ENCODE measurements at places on chromosomes 1 and 21.
A peak's percentile ranks its signal among the peaks of the same experiment; 100 is the strongest.

DNA sequence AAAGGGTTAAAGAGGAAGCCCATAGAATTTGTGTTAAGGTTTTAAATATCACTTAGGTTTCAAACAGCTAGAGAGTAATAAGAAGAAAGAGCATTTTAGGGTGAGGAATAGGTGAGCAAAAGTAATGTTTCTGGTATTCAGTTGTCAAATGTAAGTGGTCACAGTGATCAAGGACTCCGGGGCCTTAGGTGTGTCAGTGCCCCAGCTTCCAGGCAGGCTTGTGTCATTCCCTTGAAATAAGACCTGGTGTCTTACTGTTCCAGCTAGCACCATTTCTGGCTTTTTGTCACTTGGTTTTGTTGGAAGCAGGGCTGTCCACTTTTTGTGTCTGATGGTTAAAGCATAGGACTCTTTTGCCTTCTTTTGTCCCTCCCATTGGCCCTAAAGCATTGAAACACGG lies 69.6 kb downstream of the DYRK1A start:
- no peak for DNase-seq

GRCh38 chr1:218414060-218414728 lies 69.1 kb downstream of the TGFB2 start:
- no peak for DNase-seq

DNA sequence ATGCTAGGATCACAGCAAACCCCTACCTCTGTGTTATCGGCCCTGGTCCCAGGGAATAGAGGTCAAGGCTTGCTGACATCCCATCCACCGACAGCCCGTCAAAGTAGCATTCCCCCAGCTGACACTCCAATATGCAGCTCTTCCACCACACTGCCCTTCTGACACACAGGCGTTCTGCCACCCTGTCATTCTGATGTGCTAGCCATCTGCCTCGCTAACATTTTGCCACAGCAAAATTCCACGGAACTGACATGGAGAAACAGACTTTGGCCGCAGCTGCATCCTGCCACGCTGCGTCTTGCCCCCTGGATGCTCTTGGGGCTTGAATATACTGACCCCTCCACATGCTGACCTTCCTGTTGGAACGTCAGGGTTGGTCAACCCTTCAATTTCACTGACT lies 163.2 kb upstream of the CSF3R start:
- no peak for DNase-seq

DNA sequence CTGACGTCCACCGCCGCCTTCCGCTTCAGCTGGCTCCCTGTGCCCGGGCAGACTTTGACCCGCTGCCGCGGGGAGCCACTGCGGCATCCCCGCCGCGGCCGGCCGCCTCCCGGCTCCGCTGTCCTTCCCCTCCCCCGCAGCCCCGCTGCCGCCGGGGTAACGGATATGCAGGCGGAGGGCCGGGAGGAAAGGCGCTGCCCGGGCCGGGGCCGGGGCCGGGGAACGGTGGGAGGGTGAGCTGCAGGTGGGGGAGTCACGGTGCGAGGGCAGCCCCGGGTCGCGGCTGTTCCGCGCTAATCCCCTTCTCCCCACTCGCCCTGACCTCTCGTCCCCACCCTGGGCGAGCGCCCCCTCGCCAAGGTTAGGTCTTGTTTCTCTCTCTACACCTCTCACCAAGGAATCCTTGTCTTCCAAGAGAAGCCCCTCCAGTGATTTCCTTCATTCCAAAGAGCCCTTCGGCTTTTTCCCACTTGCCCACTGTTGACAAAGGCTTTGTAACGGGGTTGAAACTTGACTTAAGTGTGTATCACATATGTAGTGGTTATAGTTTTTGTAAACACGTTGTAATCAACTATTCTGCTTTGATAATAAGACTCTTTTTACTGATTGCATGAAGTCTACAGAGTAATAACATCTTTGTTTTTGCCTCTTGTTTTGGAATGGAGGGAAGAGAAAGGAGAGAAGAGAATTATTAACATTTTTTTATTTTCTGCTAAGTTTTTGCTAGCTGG lies 669 bp downstream of the XPR1 start:
- peak; percentile 5 for DNase-seq

- no peak for DNase-seq
These were observed 1.8 kb downstream of the THEM4 start for GRCh38 chr1:151907363-151908139.

DNA sequence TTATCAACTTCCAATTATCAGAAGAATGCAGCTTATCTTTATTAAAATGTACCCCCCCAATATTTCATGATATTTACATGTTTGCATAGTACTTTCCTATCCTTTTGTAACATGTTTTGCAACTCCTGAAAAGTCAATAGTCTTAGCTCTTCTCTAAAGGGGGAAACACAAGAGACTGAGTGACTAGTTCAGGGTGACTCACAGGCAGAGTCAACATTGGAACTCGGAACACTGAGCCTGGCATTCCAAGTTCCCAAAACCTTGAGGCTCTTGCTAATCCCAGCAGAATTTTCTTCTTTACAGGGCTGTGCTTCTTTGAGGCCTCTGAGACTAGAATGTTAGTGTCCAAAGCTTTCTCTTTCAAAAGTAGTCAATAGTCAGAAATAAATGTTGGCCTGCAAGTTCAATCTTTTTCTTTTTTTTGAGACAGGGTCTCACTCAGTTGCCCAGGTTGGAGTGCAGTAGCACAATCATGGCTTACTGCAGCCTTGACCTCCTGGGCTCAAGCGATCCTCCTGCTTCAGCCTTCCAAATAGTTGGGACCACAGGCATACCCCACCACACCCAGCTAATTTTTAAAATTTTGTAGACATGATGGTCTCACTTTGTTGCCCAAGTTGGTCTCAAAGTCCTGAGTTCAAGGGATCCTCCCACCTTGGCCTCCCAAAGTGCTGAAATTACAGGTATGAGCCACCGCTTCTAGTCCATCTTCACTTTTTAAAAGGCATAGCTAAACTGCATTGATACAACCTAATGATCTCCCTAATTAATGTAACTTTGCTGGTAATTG lies 37.5 kb downstream of the ZNF281 start:
- DNase-seq, result no peak

GRCh38 chr21:34204481-34205439 lies 131.4 kb downstream of the MRPS6 start:
- no peak for DNase-seq

- DNase-seq, result no peak
These were observed 2.0 kb downstream of the PTPRF start for GRCh38 chr1:43532716-43533115.

DNA sequence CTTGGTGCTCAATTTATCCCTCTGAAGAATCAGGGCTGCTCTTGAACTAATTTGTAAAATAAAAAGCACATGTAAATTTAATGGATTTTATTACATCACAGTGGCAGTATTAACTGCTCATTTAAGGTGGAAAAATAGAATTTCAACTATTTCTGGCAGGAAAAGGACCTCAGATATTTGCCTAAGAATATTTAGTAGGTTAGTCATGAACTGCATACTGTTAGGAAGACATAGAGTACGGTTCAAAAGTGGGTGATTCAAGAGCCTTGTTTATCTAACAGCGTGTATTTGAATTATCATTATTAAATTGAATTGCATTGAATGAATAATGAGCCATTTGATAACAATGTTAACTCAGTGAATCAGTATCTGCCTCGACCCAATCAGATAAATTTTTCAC lies 248.8 kb upstream of the PBX1 start:
- no peak for DNase-seq

GRCh38 chr1:28819020-28819419 lies 7.0 kb downstream of the OPRD1 start:
- DNase-seq, result no peak

- DNase-seq, result no peak
These were observed 1188.6 kb downstream of the MRPL39 start for GRCh38 chr21:24418671-24419070.

GRCh38 chr1:201661823-201662359 lies 123.0 kb downstream of the NAV1 start:
- no peak for DNase-seq

- DNase-seq, result no peak
These were observed 33.5 kb downstream of the ACOT7 start for GRCh38 chr1:6360117-6360496.

DNA sequence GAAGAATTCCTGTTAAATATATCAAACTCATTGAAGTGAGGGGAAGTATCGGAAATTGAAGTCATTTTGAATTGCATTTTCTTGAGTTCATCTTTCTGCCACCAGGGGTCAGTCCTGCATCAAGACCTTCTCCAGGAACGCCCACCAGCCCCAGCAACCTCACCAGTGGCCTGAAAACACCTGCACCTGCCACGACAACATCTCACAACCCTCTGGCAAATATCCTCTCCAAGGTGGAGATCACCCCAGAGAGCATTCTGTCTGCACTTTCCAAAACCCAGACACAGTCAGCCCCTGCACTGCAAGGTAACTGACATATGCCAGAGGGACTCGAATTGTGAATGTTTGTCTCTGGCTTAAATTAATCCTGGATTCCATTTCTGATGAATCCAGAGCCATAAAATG lies 22.8 kb upstream of the TARS2 start:
- peak; percentile 38 for DNase-seq

- no peak for DNase-seq
These were observed 2.1 kb downstream of the TTC39A start for GRCh38 chr1:51328279-51328678.

- DNase-seq, result no peak
These were observed 56.8 kb downstream of the NFIA start for GRCh38 chr1:61138921-61139774.

- DNase-seq, result no peak
These were observed 2.2 kb upstream of the POFUT2 start for GRCh38 chr21:45289655-45290515.

- no peak for DNase-seq
These were observed 581.5 kb upstream of the B3GALT2 start for GRCh38 chr1:193767886-193768285.

DNA sequence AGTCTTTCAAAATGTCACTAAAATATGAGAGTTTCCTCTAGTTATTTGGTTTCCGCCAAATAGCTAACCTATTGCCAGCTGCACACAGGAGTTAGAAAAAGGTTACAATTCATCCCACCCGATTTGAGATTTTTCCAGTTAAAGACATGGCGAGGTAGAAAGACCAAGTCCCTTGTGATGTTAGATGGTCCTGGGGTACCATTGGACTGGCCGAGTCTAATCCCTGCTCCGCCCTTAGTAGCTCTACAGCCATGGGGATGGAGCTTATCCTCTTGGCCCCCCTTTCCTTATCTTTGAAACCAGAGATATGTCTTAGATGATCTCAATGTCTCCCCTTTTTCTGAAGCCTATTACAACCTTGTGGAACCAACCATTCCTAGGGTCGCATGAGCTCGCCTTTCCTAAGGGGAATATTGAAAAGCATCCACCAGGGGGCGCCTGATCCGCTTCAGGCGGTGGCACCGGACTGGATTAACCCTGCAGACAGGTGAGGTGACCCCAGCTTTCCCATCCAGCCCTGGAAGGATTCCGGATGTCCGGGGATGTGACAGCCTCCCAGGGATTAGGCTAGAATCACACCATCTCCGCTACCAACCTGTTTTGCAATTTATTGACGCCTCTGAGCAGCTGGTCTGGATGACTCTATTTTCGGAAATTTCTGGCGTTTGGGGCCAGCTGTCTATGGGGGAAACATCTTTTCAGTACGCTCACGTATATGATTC lies 68.3 kb upstream of the SIM2 start:
- DNase-seq, result peak; percentile 35

DNA sequence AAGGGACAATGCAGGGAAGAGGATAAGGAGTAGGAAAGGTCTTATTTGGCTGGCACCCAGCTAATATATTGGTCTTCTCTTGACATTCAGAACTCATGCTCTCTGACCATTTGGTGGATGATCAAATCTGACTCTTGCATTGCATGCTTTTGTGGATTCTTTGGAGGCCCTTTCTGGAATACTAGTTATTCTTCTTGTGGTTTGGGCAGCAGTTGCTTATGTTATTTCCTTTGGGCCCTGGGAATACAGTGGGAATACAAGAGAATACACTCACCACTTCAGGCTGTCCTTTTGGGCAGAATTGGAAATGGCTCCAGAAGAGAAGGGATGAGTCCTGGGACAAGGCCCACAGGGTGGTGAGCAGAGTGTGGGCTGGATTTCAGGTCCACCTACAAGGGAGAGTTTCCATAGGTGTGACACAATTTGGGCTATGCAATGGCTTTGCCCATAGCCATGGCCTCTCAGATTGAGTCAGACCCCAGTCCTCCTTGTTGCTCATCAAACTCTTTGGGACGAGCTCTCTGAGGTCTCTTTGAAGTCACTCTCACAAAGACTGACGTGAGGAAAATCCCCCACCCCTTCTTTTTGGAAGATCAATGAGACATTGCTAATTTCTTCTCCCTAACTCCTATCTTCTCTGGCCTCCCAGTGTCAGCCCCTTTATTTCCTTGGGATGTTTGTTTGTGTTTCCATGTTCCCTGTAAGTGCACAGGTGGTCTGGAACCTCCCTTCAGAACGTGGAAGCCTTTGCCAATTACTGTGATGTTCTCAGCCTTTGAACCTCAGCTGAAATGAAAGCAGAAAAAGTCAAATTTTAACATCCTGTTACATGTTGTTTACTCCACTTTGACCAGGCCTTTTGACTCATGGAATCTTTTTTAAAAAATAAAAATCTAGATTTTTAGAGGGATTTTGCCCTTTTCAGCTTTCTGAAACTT lies 19.4 kb downstream of the HSD11B1 start:
- DNase-seq, result no peak

GRCh38 chr1:53110370-53111072 lies 31.9 kb downstream of the SLC1A7 start:
- DNase-seq, result no peak

GRCh38 chr1:62103846-62104245 lies 90.8 kb upstream of the L1TD1 start:
- DNase-seq, result no peak

- no peak for DNase-seq
These were observed 37.1 kb upstream of the PTGS2 start for GRCh38 chr1:186717286-186717685.

GRCh38 chr1:43549921-43550597 lies 19.4 kb downstream of the PTPRF start:
- no peak for DNase-seq

DNA sequence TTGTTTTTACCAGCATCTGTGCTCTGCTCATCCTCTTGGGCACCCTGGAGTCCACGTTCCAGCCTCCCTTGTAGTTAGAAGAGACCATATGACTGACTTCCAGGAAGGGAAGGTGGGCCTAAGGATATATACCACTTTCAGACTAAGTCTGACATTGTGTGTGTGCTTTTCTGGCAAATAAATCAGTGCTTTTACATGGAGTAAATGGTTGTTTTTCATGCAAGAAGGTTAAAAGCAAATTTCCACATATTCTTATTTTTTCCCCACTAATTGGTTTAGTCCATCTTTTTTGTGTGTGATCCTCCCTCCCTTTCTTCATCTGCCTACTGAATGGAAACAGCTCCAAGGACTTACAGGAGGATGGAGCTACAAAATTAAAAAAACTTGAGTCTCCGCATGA lies 119.8 kb downstream of the TBX15 start:
- no peak for DNase-seq

All from stimulated activated CD8-positive, alpha-beta memory T cell treated with anti-CD3 and anti-CD28 coated beads, Interleukin-4, amount 100 ng/mL, for 4 hours (primary cell).